Cerebellum (tissue), 4 donors: ENCODE measurements at places on chromosomes 3 and 15. TPM values are rescaled to one million over a fixed set of nuclear protein-coding genes. Genes with fewer than 3 reads are reported as not detected.

- no peak for DNase-seq
Observed at GRCh38 chr15:80828796-80829195, 49.6 kb downstream of the CEMIP start.

- DNase-seq: no peak
Observed at GRCh38 chr3:42063888-42064287, 27.3 kb upstream of the TRAK1 start.

DNA sequence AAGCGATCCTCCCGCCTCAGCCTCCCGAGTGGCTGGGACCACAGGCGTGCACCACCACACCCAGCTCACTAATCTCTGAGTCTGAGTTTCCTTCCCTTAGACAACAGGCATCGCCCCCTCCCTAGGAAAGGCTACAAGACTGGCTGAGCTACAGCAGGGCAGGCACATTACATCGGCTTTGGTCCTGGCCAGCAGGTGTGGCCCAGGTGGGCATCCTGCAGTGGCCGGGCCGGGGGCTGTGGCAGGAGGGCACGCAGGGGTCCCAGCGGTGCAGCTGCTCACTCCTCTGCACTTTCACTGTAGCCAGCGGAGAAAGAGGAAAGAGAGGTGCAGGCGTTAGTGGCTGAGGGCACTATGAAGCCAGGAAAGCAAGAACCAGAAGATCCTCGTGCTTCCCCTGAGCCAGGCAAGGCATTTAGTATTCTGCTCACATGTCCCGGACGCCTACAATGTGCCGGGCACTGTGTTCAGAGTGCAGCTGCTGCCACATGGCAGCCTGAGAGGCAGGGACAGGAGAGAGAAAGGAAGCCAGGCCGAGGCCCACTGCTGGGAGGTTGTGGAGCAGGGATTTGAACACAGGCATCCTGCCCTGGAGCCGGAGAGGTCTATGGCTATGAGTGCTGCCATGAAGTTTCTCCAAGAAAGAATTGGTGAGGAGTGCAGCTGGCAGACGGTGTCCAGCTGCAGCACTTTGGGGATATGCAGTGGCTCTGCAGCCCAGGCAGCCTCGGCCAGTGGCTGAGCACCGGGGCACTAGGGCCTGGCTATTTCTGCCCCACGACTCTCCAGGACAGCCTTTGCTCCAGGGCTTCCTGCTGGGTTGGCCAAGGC is 22.3 kb downstream of the GRIP2 start:
- DNase-seq: no peak

DNA sequence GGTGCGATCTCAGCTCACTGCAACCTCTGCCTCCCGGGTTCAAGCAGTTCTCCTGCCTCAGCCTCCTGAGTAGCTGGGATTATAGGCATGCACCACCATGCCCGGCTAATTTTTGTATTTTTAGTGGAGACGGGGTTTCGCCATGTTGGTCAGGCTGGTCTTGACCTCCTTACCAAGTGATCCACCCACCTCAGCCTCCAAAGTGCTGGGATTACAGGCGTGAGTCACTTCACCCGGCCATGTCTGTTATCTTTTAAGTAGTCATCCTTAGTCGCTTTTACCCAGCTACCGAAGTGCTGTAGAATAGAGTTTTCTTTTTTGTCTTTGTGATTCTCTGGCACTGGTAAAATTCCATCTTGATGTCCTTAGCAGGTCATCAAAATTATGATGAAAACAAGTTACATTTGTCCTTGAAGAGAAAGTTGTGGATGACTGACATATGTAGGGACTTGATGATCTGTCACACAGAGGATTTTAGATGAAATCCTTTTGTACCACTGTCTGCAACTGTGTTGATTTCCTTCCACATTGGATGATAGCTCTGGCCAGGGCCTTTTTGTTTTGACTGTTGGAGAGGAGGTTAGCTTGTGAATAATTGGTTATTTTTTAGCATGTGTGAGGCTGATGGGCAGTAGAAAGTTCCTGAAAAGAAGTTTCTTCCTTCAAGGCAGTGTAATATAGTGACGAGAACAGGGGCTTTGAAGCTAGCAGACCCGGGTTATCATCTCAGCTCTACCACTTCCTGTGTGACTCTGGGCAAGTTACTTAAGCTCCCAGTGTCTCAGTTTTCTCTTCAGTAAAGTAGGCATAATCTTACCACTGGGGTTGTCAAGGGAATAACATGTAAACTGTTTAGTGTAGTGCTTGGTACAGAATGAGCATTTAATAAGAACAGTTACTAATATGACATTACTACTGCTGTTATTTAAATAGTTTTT is 18.8 kb downstream of the ATG7 start:
- no peak for DNase-seq

DNA sequence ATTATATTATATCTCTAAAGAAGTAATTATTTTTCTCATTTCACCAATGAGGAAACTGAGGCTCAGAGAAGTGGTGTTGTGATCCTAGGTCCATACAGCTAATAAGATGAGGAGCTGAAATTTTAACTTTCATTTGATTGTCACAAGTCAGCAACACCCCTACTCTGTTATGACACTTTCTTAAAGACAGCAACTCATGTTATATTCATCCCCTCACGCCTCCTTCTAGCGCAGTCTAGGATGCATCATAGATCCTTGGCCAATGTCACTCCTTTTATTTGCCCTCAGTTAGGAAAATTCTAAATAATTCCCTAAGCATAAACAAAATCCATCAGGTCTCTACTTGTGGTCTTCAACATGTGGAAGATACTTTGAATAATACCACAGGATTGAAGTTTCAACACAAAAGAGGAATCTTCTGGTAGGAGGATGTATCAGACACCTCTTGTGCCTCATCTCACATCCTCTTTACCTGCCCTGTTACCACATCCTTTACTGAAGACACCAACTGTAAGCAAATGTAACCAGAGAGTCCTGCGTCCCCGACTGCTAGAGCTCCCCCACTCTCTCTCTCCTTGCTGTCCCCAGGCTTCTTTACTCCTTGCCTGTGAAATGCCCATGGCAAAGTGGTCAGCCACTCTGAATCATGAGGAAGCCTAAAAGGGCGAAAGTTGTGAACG is 53.7 kb downstream of the TRIM42 start:
- no peak for DNase-seq

DNA sequence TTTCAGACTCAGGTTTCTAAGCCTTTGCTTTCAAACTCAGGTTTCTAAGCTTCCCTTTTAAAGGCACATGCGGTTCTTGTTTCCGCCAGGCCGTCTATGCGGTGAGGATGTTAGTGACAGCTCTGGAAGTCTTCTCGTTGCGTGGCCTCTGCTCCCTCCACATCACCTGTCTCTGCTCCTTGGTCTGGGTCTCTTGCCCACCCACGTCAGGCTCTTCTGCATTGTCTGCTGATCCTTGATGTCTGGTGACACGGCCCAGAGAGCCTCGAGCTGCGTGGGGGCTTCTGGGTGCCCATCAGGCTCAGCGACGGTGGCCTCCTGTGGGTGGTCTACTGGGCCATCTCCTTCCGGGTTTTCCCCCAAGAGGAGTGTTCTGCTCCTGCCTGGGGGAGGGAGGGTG is 30.5 kb downstream of the KLF13 start:
- DNase-seq: no peak

GRCh38 chr15:43277901-43278300 is 11.2 kb upstream of the TGM5 start:
- DNase-seq: peak; percentile 55

GRCh38 chr3:121175083-121175482 is 267.1 kb downstream of the STXBP5L start:
- DNase-seq: no peak

DNA sequence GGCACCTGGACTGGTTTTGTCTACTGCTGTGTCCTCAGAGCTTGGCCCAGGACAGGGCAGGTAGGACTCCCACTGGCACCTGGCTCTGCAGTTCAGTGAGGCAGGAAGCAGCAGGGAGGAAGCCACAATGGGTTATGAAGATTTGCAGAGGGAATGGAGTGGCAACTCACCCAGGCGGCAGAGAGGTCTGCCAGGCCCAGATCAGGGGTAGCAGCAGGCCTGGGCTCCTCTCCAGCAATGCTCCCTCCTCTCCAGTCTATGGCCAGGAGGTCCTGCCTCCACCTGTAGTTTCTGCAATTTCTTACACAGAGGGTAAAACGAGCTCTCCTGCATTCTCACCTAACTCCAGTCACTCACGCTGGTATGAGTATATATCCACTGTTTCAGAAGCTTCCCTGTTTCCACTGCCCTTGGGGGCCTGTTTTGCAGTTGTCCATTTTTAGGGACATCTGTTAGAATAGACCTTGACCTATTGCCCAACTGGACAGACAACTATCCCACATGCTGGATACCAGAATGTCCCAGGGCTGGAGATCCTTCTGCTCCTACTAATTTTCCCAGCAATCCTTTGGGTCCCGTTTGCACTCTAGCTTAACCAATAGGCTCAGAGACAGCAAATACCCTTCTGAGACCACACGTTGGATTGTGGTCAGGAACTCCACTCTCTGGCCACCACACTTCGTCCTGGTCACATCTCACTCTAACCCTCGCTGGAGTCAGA is 35.2 kb downstream of the HMCES start:
- DNase-seq: peak; percentile 64

GRCh38 chr15:57732526-57733331 is 26.2 kb downstream of the POLR2M start:
- DNase-seq: peak; percentile 25

Gene TRAT1
- total RNA-seq: not detected

Gene ADGRG7
- not detected for total RNA-seq
